Left hindlimb (tissue), 1 donor: ENCODE measurements at places on chromosomes 12 and 14.
A peak's percentile ranks its signal among the peaks of the same experiment; 100 is the strongest.

- DNase-seq, result no peak
Measured at GRCh38 chr14:93146119-93146518, 30.4 kb upstream of the ITPK1 start.

DNA sequence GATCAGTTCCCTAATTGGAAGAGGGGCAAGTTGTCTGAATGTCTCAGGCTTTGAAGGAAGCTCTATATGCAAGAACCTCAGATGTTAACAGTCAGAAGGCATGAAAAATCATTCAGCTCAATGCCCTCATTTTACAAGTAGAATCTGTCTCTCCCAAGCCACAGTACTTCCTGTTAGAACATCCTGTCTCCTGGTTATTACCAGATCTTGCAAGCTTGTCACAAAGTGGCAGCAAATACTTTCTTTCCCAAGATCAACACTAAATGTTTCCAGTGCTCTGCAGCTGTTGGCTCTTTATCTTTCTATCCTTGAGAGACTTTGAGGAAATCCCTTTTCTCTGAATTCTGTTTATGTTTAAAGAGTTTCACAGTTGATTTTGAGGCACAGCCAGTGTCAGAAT lies 235.5 kb downstream of the AKAP6 start:
- DNase-seq, result no peak

DNA sequence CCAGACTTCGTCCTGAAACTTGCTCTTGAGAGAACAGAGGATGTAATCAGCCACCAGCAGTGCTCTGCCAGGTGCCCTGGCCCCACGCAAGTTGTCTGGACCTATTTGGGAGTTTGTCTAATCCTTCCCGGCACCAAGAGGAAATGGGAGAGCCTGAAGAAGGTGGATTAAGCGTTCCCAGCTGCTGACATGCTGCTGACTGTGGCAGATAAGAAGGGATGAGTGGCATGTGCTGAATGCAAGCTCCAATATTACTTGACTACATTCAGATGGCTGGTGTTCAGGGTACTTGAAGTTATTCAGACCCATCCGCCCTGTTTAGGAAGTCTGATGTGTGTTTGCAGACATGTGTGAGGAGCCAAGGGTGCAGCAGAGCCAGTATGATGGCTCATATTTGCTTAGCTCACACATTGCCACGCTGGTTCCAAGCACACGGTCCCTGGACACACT lies 440.6 kb upstream of the CCDC196 start:
- no peak for DNase-seq

GRCh38 chr12:6399884-6400644 lies 16.1 kb downstream of the LTBR start:
- no peak for DNase-seq

DNA sequence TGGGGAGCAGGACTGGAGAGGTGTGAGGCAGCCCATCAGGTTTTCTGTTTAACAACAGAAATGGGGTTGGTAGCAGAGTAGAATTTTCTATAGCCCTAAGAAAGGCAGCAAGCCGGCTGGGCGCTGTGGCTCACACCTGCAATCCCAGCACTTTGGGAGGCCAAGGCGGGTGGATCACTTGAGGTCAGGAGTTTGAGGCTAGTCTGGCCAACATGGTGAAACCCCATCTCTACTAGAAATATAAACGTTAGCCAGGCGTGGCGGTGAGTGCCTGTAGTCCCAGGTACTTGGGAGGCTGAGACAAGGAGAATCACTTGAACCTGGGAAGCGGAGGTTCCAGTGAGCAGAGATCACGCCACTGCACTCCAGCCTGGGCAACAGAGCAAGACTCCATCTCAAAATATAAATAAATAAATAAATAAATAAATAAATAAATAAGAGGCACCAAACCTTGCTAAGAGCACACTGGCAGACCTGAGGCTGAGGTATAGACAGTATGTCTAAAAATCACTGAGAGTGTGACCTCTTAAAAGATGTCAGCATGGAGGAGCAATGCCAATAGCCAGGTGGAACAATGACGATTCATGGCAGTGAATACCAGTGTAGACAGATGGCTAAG lies 115.6 kb downstream of the SLC38A4 start:
- no peak for DNase-seq

DNA sequence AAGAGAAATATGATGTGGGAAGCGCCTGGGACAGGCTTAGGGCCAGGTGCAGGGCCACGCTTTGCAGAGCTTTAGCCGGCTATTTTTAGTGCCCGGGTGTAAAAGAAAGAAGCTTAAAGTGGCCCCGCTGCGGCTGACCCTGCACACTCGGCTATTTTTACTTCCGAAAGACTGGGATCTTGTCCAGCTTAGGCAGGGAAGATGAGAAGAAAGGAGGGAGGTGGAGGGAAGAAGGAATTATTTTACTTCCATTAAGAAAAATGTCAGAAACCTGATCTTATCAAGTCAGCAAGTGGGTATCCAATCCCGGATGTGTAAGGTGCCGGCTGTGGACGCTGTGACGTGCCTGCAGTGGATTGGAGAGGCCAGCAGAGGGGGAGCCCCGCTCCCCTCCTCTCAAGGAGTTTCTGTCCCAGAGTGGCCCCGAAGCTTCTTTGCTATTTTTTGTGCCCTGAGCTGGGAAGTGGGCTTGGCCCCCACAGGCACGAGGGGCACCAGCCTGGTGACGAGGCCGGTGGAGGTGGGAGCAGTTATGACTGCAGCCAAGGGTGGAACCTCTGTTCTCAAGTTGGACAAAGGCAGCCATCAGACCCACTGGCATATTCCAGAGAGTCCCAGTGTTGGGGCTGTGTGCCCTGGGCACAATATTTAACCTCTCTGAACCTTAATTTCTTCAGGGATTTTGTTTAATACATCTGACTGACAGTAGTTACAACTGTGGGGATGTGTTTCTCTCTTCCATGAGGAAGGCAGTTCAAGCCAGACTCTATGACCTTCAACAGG lies 97.7 kb downstream of the ESRRB start:
- peak; percentile 56 for DNase-seq

DNA sequence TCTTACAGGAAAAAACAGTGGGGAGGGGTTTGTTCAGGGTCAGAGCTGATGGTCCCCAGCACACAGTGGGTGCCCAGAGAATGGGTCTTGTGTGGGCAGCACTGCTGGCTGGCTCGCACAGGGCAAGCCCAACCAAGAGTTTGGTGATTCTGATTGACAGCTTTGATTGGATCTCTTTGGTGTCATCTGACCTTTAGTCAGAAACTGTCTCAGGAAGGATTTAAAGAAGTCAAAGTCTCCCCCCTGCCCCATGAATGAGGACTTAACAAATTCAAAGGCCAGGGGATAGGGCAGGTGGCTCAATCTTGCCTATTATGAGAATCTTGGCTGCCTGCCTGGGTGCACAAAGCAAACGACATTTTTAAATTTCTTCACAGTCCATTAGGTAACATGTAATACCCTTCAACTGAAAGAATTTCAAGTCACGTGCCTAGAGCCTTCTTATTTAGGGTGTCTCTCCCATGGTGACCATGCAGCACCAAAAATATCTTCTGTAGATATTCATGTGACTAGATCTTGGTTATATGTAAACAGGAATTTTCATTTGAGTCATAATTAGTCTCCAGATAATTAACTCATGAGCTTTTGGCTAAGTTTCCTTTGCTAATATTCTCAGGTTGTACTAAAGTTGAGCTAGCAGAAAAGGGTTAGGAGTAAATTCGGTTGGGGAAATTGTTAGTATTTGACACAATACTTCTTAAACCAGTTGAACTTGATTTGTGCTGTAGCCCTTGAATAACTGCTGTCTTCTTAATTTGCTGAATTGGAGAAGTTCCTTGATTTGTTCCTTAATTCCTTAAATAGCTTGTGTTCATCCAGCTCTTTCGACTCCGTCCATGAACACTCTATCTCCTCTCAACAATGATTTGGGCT lies 54.5 kb upstream of the HECTD1 start:
- DNase-seq, result no peak

- no peak for DNase-seq
Measured at GRCh38 chr14:95763875-95764274, 50.0 kb upstream of the TCL1A start.

GRCh38 chr12:112684742-112685141 lies 106.8 kb upstream of the RPH3A start:
- DNase-seq, result no peak

- DNase-seq, result no peak
Measured at GRCh38 chr12:105257321-105257728, 21.4 kb upstream of the APPL2 start.

DNA sequence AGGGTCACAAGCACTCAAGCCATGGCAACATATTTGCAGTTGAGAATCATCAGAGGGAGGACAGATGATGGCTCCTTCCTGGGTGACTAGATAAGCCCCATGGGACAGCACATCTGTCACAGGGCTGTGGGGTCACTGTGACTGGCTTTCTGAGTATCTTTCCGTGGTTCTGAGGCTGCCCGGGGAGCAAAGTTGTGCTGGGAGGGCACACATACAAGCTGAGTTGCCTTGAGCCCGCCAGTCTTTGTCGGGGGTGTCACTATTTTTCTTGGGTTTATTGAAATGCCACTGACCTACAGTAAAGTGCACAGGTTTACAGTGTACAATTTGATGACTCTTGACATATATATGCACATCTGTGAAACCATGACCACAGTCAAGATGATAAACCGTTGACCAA lies 17.2 kb upstream of the KIF26A start:
- DNase-seq, result no peak

DNA sequence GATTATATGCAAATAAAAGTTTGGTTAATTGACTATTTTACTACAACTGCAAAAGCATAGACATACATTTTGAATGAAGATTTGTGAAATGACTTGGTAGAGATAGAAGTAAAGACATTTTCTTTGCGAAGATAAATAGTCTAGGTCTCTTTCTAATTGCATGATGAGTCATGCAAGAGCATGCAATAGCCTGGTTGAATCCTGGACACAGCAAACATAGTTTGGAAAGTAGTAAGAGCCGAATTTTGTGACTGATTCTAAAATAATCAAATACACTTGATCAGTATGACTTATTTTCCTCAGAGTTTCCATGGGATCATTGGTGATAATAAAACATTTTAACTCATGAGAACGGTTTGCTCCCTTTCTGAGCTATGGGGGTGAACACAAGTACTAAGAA lies 27.7 kb upstream of the CAND1 start:
- DNase-seq, result no peak

DNA sequence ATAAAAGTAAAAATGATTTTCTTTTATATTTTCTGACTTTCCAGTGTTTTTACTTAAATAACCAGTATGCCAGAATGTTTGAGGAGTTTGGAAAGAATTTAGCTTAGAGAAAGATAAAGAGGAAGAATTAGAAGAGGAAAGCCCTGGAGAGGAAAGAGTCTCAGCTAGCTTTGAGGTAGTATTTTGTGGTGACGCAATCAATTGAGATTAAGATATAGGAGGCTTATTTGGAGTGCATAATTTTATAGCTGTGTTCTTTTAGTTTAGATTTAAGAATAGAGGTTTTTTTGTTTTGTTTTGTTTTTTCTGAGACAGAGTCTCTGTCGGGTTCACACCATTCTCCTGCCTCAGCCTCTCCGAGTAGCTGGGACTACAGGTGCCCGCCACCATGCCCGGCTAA lies 18.1 kb downstream of the CLEC2B start:
- no peak for DNase-seq

DNA sequence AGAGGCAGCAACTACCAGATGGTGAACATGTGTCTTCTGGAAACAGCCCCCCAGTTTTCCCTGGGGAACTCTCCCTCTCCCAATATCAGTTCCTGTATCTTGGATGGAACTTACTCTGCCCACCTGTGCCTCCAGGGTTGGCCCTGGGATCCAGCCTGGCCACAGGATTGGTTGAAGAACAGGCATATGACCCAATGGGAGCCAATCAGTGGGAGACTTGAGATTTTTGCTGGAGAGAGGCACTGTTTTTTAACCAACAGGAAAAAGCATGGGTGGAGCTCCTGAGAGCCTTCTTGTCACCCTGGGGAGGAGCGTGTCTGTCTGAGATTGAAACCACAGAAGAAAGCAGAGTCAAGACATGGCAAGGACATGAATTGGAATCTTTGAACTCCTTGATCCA lies 33.6 kb upstream of the COX6A1 start:
- DNase-seq, result no peak

GRCh38 chr12:123683964-123684363 lies 13.1 kb downstream of the TCTN2 start:
- DNase-seq, result no peak

GRCh38 chr12:89154743-89155499 lies 197.4 kb downstream of the DUSP6 start:
- no peak for DNase-seq

- DNase-seq, result no peak
Measured at GRCh38 chr12:96420277-96420835, 20.1 kb upstream of the CDK17 start.

DNA sequence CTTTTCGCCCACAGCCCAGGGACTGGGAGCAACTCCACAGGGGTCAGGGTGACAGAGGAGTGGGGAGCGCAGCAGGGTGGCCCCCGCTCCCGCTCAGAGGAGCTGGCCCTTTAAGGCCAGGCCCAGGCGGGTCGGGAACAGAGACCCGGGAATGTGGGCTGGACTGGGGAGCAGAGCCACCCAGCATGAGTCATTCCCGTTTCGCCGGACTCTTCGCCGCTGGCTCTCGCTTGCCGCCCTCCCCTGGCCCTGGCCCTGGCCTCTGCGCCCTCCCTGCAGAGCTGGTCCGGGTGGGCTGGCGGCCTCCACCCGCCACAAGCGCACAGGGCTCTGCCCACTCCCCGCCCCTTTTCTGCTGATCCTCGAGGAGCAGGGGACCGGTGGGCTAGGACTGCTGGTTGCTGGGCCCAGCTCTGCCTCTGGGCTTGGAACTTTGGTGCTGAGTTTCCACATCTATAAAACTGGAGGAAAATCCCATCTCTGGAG lies 92.8 kb downstream of the NINJ2 start:
- peak; percentile 84 for DNase-seq

DNA sequence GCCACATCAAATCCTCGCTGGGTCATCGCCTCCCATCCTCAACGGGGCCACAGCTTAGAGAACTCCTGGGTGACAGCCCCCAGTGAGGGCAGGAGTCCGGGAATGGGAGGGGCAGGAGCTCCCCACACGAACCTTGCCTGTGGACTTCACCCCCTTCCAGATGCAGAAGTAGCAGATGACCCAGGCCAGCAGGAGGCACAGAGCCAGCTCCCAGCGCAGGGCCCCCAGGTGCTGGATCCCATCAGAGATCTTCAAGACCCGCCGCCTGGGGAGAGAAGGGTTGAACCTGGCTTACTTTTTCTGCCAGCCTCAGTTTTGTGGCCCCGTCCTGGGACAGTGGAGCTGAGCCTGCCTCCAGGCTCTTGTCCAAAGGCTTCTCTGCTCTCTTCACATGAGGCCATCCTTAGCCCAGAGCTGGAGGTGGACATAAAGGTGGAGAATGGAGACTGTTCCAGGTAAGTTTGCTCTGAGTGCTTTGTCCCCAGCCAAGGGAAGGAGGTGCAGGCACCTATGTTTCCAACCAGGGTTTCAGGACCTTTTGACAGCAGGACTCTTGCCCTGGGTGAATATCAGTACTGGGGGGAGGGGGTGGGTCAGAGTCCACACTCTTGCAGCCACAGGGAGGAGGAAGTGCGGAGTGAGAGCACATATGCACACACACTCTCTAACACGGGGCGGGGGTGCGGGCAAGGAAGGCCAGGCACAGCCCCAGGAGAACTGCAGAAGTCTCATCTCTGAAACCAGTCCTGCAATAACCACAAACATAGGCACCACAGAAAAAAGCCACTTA lies 23.3 kb upstream of the SLC6A12 start:
- DNase-seq, result no peak
